ENCODE measurements at places on chromosomes 5 and 9.

- DNase-seq: peak; percentile 28
Observed at GRCh38 chr9:36470643-36471290, 70.7 kb upstream of the RNF38 start.

DNA sequence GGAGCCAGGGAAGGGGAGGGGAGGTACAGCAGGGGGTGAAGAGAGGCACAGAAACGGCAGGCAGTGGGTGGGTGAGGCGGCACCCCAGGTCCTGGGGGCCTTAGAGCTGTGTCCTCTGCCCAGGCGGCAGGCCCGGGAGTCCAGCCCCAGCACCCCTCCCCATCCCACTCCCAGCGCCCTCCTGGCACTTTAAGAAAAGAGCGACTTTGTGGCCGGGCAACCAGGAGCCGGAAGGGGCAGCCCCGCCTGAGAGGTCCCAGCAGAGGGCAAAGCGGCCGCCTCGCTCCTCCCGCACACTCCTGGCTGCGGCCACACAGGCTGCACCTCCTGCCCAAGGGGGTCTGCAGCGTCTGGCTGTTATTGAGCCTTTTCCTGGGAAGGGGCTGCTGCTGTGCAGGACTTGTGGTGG is 42.6 kb downstream of the NACC2 start:
- DNase-seq: no peak

GRCh38 chr5:163505049-163505367 is 411 bp upstream of the MAT2B start:
- DNase-seq: no peak

GRCh38 chr9:124504530-124505005 is 2.6 kb downstream of the NR5A1 start:
- DNase-seq: no peak

- no peak for DNase-seq
Observed at GRCh38 chr5:127290946-127291693, 524 bp downstream of the MEGF10 start.
